WTC11 (cell line): ENCODE measurements at places on chromosomes 5 and 9.

DNA sequence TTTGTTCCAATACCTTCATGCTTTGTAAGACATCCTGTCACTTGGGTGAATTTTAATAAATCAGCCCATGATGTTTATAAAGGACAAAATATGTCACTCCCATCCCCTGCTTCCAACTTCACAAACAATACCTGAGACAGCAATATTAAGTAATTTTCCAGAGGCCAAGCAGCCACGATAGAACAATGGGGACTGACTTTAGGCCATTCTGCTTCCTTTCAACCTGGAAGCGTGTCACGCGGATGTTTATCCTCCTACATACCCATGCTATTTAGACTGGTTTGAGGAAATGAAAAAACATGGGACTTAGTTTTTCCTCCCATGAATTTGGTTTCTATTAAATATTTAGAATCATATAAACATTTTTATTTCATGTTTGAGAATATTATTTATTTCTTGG lies 82.9 kb downstream of the GRAMD2B start:
- DNase-seq, result no peak

DNA sequence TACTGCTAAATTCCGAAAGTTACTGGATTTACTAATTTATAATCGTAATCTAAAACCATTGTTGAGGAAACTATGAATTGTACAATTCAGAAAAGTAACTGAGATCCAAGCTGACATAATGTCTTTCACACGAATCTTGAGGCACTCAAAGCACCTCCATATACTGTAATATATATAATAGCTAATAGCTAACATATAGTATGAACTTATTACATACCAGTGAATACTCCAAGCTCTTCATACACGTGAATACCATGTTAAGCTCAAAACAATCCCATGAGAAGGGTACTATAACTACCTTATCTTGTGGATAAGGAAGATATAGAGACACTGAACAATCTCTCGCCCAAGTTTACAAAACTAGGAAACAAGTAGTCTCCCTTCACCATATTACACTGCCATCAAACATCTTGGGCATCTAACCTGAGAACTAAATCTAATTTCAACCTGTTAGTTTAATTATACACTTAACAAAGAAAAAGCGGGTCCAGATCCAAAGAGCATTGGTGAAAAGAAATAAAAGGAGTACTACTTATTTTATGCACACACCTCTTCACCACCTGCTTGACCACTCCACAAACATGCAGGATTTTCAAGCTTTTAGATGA lies 1.0 kb downstream of the NUDCD2 start:
- no peak for DNase-seq

GRCh38 chr9:120781236-120781635 lies 12.0 kb downstream of the FBXW2 start:
- DNase-seq, result no peak

- DNase-seq, result no peak
Observed at GRCh38 chr9:98097836-98098235, 21.2 kb downstream of the TRIM14 start.

DNA sequence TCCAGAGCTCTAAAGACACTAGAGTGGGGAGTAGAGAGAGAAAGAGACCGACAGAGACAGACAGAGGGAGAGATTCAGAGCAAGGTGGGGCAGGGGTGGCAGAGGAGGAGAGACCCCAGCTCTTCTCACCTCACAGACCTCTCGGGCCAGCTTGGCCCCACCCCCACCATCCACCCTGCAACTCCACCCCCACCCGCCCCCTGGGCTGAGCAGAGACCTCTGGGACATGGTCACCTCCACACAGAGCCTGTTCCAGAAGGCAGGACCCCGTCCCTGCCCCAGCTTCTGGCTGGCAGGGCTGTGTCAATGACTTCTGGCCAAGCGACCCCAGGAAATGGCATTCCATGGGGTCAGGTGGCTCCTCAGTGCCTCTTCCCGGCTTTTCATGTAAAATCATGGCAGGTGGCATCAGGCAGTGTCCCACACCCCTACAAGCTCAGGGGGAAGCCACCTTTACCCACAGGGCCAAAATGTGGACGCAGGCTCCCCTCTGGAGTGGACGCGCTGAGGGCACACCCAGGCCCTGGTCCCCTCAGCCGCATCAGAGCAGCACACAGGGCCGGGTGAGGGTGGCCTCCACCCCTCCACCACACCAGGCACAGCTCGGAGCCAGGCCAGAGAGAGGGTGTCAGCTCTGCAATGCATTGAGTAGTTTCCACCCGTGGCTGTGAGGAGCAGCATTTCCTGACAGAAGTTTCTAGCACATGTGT lies 131.2 kb upstream of the LPCAT1 start:
- no peak for DNase-seq

- DNase-seq, result no peak
Observed at GRCh38 chr9:72478966-72479365, 42.4 kb upstream of the TMC1 start.

DNA sequence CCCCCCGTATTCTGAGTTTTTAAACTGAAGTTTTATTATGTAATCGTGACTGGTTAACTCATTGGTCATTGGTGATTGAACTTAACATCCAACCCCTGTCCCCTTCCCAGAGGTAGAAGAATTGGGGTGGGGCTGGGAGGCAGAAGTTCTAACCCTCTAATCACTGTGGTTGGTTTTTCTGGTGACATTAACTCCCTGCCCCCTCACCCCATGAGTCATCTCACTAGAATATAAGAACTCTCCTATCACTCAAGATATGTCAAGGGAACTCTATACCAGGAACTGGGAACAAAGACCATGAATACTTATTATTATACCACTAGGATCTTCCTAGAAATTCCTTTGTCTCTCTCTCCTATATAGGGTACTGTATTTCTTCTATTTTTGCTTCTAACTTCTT lies 52.3 kb upstream of the CAVIN4 start:
- no peak for DNase-seq

DNA sequence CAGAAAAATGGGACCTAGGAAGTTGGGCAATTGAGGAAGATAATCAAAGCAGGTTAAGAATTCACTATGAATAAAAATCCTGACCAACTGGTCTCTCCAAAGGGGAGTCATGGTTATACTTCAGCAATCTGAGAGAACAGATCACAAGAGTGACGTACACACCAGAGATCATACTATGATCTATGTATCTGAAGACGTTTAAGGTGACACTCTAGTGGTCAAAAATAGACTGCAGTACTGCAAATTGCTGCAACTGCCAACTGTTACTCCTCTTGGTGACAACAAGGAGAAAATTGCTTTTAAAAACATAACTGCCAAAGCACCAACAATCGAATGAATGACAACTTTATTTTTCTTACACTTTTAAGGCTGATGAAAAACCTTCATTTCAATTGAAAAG lies 4.9 kb downstream of the AK6 start:
- DNase-seq, result no peak

DNA sequence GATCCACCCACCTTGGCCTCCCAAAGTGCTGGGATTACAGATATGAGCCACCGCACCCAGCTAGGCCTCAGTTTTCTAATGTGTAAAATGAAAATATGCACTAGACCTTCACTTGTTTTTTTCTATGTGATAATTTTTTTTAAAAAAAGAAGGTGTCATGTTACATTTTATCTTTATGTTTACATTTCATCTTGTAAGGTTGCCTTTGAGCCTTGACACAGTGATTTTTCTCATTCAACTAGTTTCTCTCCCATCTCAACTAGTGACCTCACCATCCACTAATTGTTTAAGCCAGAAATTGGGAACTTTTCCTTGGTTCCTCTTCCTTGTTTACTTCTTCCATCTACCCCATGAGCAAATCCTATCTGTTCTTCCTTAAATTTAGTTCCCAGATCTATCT lies 21.5 kb downstream of the TMC1 start:
- no peak for DNase-seq

DNA sequence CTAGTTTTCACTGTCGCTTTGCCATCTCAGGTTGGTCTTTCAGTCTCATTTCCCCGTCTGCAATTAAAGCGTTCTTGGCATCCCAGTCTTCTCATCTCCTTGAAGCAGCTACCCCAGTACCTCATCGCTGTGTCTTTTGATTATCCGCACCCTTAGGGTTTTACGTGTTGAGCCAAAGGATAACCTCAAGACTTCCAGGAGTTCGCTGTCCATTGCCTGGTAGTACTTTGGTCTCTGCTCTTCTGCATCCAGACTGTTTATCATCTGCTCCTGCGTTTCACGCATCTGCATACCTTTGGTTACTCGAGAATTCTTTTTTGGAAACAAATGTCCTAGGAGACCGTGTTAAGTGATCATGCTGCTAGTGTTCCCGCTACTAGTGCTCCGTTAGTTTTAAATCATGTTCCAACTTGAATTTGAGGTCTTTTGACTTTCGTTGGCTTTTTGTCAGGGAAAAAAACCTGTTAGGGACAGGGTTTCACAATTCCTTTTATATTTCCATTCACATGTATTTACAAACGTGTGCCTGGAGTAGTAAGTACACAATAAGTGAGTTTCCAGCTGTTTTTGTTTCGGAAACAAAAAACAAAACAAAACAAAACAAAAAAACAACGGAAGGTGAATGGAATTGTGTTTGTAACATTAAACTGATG lies 888 bp downstream of the RABGAP1 start:
- no peak for DNase-seq

DNA sequence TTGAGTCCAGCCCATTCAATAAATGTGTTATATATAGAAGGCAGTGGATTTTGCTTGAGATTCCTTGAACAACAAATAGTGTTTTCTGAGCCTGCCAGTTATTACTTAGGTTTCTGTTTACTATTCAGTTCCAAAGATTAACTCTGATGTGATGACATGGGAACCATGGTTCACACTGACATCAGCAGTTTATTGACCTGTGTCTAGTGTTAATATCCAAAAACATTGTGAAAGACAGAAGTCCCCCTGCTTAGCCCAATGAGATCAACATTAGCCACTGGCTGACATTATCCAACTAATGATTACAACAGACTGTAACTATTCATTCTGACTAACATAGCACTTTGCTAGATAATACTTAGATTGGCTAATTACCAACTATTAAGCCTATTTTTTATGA lies 14.9 kb downstream of the APBA1 start:
- no peak for DNase-seq

- no peak for DNase-seq
Observed at GRCh38 chr5:107284822-107285525, 385.8 kb downstream of the EFNA5 start.

GRCh38 chr9:93132946-93133680 lies 938 bp downstream of the NINJ1 start:
- DNase-seq, result no peak

- no peak for DNase-seq
Observed at GRCh38 chr5:136043551-136043950, 14.8 kb downstream of the TGFBI start.

- DNase-seq, result no peak
Observed at GRCh38 chr9:87670572-87671264, 55.2 kb upstream of the CTSL start.

DNA sequence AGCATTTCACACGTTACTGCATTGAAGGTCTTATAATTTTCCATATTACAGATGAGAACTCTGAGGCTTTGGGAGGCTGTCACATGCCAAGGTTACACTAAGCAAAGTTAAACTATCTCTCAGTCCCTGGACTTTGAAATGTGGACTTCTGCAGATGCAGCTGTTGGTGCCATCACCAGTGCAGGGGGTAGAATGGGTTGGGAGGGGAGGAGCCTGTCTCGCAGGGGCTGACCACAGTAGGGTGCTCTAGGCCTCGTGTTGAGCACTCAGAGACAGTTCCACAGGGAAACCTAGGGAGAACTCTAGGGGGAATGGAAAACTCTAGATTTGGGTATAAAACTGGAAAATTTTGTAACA lies 220.9 kb downstream of the MAPKAP1 start:
- DNase-seq, result no peak

DNA sequence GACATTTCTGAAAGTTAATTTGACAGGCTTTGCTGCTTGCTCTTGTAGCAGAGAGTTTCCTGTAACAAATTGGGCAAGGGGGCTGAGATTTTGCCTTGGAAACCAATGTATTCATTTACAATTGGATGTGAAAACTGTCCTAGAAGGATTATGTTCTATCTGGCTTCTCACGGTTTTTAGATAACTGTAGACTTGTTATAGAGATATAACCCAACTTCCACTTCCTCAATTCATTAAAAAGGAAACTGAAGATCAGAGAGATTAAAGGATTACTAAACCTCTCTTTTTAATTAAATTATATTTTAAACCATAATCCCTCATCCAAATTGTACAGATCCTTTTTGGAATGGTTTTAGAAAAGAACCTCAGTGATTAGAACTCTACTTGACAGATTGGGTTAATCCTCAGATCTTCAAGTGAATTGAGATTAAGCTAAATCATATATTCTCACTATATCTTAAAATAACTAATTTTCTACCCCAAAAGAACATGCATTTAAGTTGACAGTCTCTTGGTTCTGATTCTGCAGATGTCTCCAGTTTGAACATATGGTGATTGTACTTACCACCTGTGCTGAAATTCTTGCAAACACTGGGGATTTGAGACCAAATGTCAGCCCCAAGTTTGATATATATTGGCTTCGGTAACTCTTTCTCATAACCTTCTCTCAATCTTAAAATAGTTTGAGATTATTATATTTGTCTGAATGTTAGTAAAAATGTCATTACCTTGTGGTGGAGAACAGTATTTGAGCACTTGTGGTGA lies 130.1 kb upstream of the C9orf72 start:
- DNase-seq, result no peak

GRCh38 chr9:35107297-35108290 lies 4.7 kb upstream of the STOML2 start:
- no peak for DNase-seq

DNA sequence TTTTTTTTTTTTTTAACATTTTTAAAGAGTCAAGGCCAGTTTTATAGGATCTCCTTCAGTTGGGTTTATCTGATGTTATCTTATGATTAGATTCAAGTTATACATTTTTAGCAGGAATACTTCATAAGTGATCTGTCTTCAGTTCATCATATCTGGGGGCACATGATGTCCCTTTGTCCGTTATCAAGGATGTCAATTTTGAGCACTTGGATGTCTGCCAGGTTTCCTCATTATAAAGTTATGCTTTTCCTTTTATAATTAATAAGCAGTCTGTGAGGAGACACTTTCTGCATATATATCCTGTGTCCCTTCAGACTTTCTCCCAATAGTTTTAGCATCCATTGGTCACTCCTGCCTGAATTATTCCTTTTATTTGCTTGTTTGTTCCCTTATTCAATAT lies 11.8 kb downstream of the HDHD3 start:
- no peak for DNase-seq

- no peak for DNase-seq
Observed at GRCh38 chr5:169740435-169740834, 103.4 kb downstream of the DOCK2 start.

DNA sequence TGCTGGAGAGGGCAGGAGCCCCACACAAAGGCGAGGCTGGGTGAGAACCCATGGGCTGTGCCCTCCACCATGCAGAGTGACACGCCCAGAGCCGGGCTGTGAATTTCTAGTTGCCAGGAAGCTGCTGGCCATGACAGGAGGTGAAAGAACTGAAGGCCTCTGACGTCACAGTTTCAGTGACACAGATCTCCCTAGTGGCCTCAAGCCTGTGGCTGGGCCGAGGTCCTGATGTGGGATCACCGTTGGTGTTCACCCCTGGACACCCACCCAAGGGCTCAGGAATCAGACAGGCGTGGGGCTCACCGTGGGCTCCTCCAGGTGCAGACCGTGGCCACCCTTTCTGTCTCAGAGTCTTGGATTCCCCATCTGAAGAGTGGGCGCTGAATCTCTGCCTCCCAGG lies 39.9 kb downstream of the MSX2 start:
- no peak for DNase-seq
